ENCODE measurements at places on chromosomes 5 and 9.

DNA sequence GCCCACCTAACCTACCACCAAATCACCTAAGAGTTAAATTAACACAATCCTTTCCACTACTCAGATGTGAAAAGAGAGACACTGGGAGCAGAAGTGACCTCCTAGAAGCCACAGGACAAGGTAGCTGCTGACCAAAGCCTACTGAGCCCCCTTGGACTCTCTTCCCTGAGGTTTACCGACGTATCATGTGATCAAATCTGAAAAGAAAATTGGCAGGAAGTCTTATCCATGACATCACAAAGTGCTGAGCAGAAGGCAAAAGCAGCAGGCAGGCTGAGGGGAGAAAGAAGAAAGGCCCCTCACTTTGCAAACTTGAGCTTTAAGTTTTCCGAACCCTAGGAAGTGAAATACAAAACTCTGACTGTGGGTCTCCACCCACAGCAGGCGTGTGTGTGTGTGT lies 11.1 kb downstream of the PRELID2 start:
- no peak for DNase-seq

- DNase-seq = no peak
These were observed 129.7 kb upstream of the PDE4D start for GRCh38 chr5:60023255-60023654.

GRCh38 chr5:139126711-139127111 lies 71.5 kb downstream of the SIL1 start:
- no peak for DNase-seq

DNA sequence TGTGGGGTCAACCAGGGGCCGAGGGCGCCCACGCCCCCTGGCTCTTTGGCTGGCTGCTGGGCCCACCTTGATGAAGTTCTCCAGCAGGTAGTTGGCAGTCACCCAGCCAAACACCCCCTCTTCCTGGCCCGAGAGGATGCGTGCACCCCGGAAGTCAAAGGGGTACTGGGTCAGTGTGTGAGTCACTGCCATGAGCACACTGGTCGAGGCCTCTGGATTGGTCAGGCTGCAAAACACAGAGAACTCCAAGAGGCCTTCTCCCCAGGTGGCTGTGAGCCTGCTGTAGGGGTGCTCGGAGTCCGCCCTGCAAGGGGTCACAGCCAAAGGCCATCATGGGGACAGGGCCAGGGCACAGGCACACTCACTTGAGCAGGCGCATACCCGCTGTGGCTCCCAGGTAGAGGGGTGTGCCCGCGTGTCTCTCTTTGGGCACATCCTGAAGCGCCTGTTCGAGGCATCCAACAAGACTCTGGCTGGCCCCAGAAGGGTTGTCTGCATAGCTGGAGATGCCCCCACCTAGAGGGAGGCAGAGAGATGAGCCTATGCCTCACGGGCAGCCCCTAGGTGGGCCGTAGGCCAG lies 2.6 kb downstream of the ENTPD2 start:
- DNase-seq = no peak

DNA sequence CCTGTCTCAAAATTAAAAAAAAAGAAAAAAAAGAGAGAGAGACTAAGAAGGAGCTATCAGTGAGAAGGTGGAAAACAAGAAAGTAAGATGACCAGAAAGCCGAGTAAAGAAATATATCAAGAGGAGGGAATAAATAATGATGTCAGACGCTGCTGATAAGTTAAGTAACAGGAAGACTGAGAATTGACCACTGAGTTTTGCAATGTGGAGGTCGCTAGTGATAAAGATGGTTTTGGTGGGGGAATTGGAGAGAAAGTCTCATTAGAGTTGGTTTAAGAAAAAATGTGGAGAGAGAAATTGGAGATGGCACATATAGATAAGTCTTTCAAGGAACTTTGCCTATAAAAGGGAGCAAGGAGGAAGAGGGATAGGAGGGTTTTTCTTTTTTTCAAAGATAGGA lies 91.9 kb downstream of the RAD23B start:
- no peak for DNase-seq

GRCh38 chr5:132386644-132387286 lies 17.3 kb downstream of the SLC22A5 start:
- no peak for DNase-seq

- no peak for DNase-seq
These were observed 95.8 kb downstream of the ALDH1A1 start for GRCh38 chr9:72856972-72857623.

GRCh38 chr5:99815-100214 lies 7.8 kb downstream of the PLEKHG4B start:
- DNase-seq = peak; percentile 72

GRCh38 chr5:94693845-94694370 lies 75.4 kb downstream of the SLF1 start:
- DNase-seq = no peak

- DNase-seq = no peak
These were observed 17.8 kb upstream of the SLC6A19 start for GRCh38 chr5:1183424-1184162.

DNA sequence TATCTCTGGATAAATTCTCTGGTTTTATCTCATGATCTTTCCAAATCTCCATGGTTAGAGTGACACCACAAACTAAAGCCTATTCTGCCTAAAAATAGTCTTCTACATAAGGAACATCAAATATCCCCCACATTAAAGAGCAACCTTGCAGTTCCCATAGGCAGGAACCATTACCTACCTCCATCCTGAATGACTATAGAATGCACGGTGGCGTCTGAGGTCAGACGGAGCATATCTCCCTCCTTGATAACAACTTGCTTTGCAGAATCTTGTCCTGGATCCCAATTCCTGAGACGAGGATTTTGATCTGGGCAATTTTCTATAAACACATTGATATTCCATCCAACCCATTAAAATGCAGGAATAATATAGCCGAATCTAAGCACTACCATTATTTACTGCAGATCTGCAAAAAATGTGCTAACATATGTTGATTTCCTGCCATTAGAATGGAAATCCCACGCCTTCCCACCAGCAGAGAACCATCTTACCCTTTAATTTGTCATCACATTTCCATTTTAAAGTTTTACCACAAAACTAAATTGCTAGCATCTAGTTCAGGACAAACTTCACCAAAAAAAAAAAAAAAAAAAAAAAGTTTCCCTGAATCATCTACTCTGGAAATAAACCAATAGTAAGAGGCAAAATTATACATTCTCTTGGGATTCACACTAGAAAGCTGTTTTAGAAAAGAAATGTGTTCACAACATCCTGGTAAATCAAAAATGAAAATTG lies 22.1 kb downstream of the CEMIP2 start:
- DNase-seq = no peak

GRCh38 chr9:127369428-127369827 lies 27.5 kb upstream of the SLC2A8 start:
- no peak for DNase-seq

DNA sequence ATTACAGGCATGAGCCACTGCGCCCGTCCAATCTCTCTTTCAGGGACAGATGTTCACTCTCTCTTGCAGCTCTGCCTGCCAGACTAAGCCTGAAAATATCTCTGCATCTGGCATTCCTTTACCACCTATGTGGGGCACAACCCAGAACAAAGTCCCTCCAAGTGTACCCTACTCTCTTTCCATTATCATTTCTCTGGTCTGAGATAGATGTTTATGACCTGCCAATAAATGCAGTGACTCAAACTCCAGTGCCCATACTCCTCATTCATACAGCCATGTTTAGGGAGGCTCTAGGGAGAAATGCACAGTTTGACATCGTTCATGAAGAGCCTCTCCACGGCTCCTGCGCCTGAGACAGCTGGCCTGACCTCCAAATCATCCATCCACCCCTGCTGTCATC lies at the start of gene BTNL3:
TSS of gene BTNL3 (plus strand) at position 255 of the 400 bp plus-strand sequence. CDS start 183 bp downstream, outside the sequence.
- no peak for DNase-seq

GRCh38 chr9:105114318-105114717 lies 130.1 kb upstream of the SLC44A1 start:
- no peak for DNase-seq

- no peak for DNase-seq
These were observed 2.5 kb upstream of the ZNF367 start for GRCh38 chr9:96420468-96421219.

DNA sequence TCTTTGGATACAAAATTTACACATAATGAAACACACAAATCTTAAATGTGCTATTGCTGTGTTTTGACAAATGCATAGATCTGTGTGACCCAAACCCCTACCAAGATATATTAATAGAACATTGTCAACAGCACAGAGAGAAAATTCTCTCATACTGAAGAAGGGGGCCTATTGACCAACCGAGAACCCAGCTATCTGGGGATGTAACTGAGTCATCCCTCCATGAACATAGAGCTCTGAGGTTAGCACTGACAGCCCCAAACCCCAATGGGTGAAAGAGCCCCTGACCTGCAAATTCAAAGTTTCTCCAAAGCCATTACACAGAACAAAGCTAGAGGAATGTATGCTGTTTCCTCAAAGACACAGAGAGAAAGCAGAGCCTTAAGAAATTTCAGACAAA lies 180.8 kb downstream of the PAX5 start:
- no peak for DNase-seq

DNA sequence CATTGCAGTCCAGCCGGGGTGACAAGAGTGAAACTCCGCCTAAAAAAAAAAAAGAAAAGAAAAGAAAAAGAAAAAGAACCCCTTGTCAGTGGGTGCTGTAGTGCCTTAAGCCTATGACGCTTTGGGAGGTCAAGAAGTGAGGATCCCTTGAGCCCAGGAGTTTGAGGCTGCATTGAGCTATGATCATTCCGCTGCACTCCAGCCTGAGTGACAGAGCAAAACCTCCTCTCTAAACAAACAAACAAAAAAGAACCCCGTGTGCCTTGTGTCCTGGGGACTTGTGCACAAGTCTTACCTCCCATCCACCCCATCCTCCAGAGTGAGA lies 33.5 kb upstream of the STXBP1 start:
- DNase-seq = no peak

DNA sequence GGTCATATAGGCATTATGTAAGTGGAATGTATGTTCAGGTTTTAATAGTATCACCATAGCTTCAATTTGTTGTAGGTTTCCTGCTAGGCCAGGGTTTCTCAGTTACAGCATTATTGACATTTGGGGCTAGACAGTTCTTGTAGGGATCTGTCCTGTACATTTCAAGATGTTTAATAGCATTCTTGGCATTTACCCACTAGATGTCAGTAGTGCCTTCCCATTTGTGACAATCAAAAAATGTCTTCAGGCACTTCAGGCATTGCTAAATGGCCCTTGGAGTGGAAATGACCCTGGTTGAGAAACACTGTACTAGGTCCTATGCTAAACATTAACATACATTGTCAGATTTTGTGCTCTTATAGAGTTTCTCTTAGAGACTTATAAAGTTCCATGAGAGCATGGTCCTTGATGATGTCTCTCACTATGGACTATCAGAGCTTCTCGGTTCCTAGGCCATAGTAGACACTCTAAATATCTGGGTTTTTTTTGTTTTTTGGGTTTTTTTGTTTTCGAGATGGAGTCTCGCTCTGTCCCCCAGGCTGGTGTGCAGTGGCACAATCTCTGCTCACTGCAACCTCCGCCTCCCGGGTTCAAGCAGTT lies 1.4 kb downstream of the KIF20A start:
- peak; percentile 36 for DNase-seq

DNA sequence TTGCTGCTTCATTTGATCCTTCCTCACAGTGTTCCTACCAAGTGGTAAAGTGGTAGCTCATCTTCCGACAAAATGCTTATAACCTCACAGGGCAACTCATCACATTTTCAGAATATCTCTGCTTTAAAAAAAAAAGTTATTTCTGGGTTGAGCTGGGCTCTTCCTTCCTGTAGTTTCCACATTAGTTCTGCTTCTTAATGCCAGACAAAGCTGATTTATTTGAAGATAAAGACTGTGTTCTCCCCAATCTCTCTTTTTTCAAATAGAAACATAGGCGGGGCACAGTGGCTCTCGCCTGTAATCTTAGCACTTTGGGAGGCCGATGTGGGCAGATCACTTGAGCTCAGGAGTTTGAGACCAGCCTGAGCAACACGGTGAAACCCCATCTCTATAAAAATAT lies 273.1 kb downstream of the ACTL7B start:
- DNase-seq = no peak

DNA sequence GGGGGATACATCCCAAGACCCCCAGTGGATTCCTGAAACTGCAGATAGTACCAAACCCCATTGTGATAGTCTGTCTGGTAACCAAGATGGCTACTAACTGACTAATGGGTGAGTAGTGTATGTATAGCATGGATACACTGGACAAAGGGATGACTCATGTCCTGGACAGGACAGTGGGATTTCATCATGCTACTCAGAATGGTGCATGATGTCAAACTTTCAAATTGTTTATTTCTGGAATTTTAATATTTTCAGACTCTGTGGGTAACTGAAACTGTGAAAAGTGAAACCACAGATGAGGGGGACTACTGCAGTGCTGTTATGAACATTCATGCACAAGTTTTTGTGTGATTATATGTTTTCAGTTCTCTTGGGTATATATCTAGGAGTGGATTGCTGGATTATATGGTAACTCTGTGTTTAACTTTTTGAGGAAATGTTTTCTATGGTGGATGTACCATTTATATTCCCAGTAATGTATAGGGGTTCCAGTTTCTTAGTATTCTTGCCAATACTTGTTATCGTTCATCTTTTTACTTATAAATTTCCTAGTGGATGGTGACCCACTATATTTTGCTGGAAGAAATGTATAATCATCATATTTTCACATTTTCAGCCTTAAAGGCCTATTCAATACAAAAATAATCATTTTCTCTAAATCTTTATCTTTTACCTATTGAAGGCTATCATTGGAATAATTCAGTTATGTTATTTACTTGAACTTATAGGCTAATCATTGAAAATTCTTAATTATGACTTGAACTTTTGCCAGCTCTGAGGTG lies 140.9 kb downstream of the NR3C1 start:
- DNase-seq = no peak

DNA sequence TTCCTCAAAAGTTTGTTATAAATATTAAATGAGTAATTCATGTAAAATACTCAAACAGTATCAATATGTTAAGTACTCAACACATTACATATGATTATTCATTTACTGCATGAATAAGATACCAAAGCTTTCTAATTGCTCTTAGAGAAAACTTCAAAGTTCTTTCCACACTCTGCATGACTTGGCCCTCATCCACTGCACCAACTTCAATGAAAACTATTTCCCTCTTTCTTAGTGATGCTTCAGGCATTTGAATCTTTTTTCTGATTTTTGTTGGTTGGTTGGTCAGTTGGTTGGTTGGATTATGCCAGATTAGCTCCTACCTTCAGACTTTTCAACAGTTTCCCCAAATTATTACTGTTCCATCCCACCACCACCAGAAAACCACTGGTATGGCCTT lies 314.7 kb upstream of the RGMB start:
- no peak for DNase-seq

DNA sequence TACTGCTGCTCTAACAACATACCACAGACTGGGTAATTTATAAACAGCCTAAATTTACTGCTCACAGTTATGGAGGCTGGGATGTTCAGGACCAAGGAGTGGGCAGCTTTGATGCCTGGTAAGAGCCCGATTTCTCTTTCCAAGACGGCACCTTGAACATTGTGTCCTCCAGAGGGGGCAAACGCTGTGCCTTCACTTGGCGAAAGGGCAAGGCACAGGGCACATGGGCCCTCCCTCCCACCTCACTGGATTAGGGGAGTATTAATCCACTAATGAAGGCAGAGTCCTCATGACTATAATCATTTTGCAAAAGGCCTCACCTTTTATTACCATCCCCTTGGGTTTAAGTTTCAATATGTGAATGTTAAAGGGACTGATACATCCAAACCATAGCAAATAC lies 397.7 kb downstream of the TMEM38B start:
- DNase-seq = no peak

GRCh38 chr9:2234371-2234893 lies 219.3 kb downstream of the SMARCA2 start:
- peak; percentile 3 for DNase-seq

GRCh38 chr5:168965638-168966037 lies 335.3 kb downstream of the SLIT3 start:
- DNase-seq = no peak

- no peak for DNase-seq
These were observed 237.8 kb downstream of the ARRDC3 start for GRCh38 chr5:91145333-91145620.

Data from NCI-H2029 treated with DMSO at 0.1 percent for 48 hours (cell line).